GM23248 (cell line): ENCODE measurements at places on chromosomes 16 and 17. TPM values are rescaled to one million over a fixed set of nuclear protein-coding genes. Genes with fewer than 3 reads are reported as not detected.

GRCh38 chr16:82638095-82638798 is 11.5 kb downstream of the CDH13 start:
- no peaks in the 10 kb centered on the region for H3K36me3 ChIP-seq
- peaks cover 42% of the 10 kb centered on the region for H3K4me1 ChIP-seq
- H3K27me3 ChIP-seq, result no peaks in the 10 kb centered on the region
- no peak overlapping the region for H3K4me3 ChIP-seq
- DNase-seq, result peak; percentile 83
- H3K27ac ChIP-seq, result peak overlapping the region; percentile 41

TMEM204 gene
- total RNA-seq, result 40.0 and 43.1 TPM in 2 replicates

GRCh38 chr17:48529683-48530009 is 1.2 kb downstream of the HOXB1 start:
- H3K27me3 ChIP-seq, result peaks cover 5% of the 10 kb centered on the region; the same call in 1 of the 2 replicates
- no peak overlapping the region for H3K4me3 ChIP-seq
- no peak for DNase-seq
- H3K36me3 ChIP-seq, result no peaks in the 10 kb centered on the region
- H3K27ac ChIP-seq, result no peak overlapping the region

DNA sequence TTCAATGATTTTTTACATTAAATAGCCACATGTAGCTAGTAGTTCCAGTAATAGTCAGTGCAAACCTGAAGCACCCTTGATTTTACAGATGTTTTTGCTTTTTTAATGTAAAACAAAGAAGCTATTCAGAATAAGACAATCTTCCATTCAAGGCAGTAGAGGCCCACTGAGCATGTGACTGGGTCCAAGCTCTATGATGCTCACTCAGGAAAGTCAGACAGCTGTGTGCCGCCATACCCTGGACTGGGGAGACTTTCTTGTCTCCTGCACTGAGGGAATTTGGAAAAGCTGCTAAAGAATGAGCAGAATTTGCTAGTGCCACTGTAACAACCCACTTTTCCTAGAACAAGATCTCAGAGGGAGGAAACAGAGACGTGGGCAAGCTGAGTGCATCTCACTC is 11.5 kb downstream of the CENPN start:
- H3K4me3 ChIP-seq, result no peak overlapping the region
- H3K4me1 ChIP-seq, result no peaks in the 10 kb centered on the region
- peaks cover 36% of the 10 kb centered on the region for H3K36me3 ChIP-seq
- no peaks in the 10 kb centered on the region for H3K27me3 ChIP-seq

- H3K36me3 ChIP-seq, result no peaks in the 10 kb centered on the region
- H3K27me3 ChIP-seq, result no peaks in the 10 kb centered on the region
- H3K27ac ChIP-seq, result no peak overlapping the region
- H3K4me3 ChIP-seq, result no peak overlapping the region
These were observed 144.9 kb downstream of the WWOX start for GRCh38 chr16:78244131-78244895.

DNA sequence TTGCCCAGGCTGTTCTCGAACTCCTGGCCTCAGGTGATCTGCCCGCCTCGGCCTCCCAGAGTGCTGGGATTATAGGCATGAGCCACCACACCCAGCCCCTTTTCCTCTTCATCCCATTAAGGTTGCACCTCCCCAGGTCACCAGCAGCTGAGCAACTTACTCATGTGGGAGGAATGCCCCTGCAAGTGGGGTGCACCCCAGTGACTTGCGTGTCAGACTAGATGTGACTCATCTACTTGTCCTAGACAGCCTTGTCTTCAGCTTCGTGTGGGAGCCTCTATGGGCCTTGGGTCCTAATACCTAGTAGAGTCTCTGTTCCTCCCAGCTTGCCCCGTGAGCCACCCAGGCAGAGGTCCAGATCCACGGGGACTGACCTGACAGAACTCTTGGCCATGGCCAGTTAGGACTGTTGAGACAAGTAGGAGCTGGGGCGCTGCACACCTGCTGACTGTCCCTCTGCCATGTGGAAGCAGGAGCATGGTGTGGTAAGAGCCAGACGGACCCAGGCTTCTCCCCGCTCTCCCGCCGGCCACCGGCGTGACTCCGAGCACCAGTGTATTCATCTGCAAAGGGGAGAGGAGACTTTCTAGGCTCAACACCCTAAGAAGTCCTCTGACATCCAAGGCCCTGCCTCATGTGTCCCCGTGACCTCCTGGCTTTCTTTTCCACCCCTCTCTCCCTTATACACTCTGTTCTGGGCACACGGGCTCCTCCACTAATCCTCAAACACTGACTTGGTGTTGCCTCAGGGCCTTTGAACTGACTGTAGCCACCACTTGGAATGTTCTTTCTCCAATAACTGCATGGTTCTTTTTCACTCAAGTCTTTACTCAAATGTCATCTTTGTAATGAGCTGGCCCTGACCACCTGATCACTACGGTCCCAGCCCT is 11.6 kb upstream of the CBX4 start:
- peak; percentile 90 for DNase-seq
- no peaks in the 10 kb centered on the region for H3K36me3 ChIP-seq
- H3K27me3 ChIP-seq, result 0 out of 2 replicates have a peak, but pooled peaks cover 2% of the 10 kb centered on the region
- no peak overlapping the region for H3K27ac ChIP-seq
